Left lung (tissue), 14 donors: ENCODE measurements at places on chromosomes 2 and 18. TPM values are rescaled to one million over a fixed set of nuclear protein-coding genes. Genes with fewer than 3 reads are reported as not detected.

GRCh38 chr2:222903234-222904220, 42.7 kb downstream of the ACSL3 start:
- DNase-seq = no peak

DNA sequence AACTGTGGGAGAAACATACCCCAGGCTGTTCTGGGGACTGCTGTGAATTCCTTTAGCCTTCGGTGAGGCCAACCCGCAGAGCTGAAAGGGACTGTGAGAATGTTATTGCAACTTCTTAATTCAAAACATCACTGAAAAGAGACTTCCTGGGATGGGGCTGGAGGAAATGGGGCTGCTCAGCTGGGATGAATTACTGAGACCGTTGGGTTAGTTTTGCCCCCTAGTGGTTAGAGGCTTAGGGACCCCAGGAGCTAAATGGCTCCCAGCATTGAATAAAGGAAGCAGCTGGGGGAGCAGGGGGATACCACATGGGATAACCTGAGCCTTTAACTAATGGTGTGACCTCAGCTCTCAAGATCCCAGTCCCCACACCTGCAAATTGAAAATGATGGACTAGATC, 941.1 kb upstream of the FANCL start:
- no peak for DNase-seq

DNA sequence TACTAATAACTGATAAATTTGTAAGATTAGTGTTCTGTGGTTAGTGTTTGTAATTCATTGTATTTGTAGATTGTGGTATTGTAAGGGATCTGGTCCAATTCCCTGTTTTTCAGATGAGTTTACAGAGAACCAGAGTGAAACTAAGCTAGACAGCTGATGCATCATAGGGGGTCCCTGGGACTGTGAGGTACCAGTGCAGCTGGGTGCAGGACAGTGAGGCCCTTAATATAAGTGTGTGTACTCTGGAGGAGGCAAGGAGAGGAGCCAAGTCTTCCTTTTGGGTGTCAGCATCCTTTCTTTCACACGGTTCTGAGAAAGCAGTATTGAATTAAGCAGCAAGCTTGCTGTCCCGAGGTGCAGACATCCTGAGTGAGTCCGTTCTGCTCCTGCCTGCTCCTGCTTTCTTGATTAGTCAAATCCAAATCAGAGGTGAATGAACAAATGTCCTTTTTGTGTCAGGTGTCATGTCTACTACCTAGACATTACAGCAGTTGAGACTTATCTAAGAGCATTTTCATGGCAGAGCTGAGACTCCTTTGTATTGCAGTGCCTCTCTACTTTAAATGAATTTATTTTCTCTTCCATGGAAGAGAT, 194.9 kb downstream of the MCFD2 start:
- DNase-seq = no peak

Gene RNF144A
- 36.1 TPM for polyA plus RNA-seq

Gene STEAP3
- 1.9 TPM for polyA plus RNA-seq

Gene PRKCE
- 14.9 TPM for polyA plus RNA-seq
